ENCODE measurements at places on chromosomes 12 and 14.

DNA sequence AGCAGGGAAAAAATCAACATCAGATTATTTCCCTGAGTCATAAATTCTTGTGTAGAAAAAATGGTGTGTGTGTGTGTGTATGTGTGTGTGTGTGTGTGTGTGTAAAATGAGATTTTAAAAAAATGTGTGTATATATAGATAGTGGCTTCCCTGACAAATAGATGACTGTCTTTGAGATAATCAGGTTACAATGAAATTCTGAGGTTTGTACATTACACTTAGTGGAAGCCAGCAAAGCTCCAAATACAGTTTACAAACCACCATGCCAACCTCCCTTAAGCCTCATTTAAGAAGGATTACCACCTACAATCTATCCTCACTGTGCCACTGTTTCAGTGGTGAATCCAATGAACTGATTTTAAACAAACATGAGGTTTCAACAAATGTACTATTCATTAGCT, 93.8 kb downstream of the MED13L start:
- DNase-seq, result no peak

GRCh38 chr14:39275395-39275794, 41.7 kb downstream of the MIA2 start:
- DNase-seq, result no peak

GRCh38 chr12:122495258-122495657, 5.5 kb downstream of the ZCCHC8 start:
- DNase-seq, result no peak

DNA sequence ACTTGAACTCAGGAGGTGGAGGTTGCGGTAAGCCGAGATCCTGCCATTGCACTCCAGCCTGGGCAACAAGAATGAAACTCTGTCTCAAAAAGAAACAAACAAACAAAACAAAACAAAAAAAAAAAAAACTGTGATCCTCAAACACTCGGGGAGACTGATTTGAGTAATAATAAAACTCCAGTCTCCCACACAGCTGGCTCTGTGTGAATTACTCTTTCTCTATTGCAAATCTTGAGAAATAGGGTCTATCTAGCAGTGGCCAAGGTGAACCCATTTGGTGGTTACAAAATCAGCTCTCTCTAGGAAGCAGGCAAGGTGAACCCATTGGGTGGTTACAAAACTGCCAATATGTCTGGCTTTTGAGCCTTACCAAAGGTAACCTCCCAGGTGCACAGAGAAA, 6.0 kb upstream of the ACOT6 start:
- no peak for DNase-seq

DNA sequence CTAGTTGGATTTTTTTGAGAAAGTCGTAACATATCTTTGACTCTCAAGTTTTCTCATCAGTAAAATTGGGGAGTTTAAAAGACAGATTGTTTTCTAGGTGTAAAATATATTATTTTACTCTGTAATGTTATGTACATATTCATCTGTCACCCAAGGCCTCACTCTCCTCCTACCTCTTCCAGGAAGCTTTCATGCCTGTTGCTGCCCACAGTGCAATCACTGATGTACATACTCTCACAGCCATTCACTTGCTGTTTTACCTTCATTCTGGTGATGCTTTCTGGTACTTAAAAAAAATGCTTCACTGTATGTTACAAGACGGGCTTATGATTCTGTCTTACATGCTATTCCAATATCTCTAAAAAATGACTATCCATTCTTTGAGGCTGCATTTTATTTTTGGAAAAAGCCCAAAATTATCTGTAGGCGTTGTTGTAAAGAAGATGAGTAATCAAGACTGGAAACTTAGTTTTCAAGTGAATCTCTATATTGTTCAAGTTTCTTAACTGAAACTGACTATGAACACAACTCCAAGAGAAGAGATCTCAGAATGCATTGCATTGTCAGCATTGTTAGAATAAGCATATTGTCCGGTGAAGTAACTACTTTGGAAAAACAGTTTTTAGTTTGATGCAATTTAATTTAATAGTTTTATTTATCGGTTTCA, 82.5 kb downstream of the LMO3 start:
- no peak for DNase-seq

DNA sequence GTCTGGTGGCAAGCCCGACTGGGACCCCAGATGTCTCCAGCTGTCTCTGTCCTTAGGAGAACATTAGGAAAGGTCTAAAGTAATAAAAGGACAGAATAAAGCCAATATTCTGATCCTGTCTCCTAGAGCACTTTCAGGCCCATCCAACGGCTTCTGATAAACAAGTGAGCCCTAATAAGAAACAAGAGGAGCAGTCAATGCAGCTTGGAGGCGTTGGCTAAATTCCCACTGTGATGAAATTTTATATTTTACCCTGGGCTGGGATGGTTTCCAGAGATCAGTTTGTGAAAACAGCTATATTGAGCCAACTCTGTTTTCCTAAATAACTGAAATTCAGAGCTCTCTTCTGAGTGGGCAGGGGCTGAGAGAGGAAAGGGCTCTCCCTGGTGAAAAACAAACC, 55.5 kb upstream of the SRRM4 start:
- no peak for DNase-seq
